ENCODE measurements at places on chromosomes 12 and 14.

DNA sequence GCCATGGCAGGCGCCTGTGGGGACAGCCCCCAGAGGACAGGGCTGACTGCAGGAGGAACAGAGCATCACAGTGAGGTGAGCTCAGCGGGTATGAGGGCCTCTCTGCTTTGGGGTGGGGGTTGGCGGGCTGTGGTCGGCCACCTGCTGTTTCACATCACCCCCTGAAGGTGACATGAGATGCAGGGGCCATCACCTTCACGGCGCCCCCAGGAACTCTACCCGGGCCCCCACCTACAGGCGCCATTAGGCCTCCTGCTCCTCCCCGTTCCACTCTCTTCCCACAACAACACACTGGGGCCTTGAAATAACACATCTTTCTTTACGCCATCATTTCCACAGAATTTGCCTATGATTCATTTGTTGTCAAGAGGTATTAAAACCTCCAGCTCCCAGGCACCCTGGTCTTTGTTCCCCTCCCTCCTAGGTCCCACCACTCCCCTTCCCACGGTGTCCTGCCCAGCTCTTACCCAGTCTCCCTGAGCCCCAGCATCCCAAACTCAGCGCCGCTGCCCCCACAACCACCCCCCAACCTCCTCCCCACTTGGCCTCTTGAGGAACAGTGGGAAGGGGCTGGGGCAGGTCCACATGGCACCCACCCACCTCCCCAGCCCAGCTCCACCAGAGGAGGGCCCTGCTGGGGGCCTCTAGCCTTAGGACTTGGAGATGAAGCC, 12.7 kb upstream of the HDAC7 start:
- DNase-seq: no peak

- no peak for DNase-seq
Measured at GRCh38 chr12:95115641-95116040, 42.2 kb upstream of the NR2C1 start.

DNA sequence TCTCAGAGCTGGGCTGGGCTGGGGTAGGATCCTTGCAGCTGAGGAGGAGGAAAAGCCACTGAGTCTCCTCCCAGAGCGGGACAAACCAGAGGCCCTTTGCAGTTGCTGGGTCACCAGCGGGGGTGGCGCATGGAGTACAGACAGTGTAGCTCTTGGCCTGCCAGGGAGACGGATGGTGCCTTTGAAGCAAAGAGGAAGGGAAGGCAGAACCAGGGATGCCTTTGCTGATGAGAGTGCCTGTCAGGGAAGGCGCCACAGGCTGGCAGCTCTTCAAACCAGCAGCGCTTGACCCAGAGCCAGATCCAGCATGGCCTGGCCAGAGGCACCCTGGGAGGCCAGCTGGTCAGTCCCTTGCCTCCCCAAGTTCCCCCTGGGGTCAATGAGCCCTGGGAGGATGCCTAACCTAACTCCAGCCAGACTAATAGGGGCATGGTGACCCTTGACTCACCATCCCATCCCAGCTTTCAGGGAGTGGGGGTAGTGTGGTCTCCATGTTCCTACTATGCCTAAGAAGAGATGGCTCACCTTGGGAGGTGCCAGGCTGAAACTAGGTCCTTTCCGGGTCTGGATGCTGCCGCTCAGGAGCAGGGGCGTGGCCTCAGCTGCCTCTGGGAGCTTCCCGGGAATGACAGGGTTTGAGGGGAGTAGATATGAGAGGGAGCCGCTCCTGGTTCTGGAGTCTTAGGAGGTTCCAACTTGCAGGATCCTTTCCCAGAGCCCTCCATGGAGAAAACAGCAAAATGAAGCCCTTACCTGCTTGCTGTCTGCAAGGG, 19.8 kb downstream of the VASH1 start:
- DNase-seq: no peak

- no peak for DNase-seq
Measured at GRCh38 chr12:31466768-31467167, 124.2 kb downstream of the DENND5B start.

DNA sequence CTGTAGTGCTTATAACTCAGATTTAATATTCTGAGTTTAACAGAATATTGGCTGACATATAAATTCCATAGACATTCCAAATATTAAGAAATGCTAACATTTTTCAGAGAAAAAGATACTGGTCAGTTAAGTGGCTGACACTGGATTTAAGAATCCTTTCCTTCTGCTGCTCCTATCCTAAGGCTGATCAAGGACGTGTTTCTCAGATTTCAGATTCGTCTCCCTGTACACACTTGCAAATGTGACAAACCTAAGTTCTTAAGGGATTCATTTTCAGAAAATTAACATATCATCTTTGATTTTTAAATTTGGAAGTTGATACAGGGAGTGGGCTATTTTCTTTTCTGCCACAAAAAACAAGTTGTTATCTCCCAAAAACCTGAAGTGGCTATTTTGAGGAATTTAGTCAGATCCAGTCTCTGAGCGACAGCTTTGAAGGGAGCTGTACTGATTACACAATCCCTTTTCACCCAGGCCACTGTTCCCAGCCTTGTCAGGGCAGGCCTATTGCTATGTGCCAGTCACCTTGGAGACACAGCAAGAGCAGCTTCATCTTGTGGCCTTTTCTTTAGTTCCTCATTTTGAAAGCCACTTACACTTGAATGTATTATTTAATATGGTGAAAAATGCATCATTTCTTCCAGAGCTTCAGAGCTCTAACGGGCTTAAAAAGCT, 370.6 kb downstream of the KCNH5 start:
- no peak for DNase-seq

GRCh38 chr12:42766754-42767153, 177.2 kb upstream of the PRICKLE1 start:
- no peak for DNase-seq

GRCh38 chr14:65408113-65408512, 4.4 kb upstream of the FUT8 start:
- DNase-seq: no peak

All from NCI-H1694 treated with DMSO at 0.1 percent for 48 hours (cell line).